ENCODE measurements at places on chromosomes 4 and X. TPM values are rescaled to one million over a fixed set of nuclear protein-coding genes. Genes with fewer than 3 reads are reported as not detected.

GRCh38 chr4:2607822-2608221 is 71.4 kb downstream of the FAM193A start:
- no peak overlapping the region for H3K27ac ChIP-seq
- H3K4me3 ChIP-seq: no peak overlapping the region

DNA sequence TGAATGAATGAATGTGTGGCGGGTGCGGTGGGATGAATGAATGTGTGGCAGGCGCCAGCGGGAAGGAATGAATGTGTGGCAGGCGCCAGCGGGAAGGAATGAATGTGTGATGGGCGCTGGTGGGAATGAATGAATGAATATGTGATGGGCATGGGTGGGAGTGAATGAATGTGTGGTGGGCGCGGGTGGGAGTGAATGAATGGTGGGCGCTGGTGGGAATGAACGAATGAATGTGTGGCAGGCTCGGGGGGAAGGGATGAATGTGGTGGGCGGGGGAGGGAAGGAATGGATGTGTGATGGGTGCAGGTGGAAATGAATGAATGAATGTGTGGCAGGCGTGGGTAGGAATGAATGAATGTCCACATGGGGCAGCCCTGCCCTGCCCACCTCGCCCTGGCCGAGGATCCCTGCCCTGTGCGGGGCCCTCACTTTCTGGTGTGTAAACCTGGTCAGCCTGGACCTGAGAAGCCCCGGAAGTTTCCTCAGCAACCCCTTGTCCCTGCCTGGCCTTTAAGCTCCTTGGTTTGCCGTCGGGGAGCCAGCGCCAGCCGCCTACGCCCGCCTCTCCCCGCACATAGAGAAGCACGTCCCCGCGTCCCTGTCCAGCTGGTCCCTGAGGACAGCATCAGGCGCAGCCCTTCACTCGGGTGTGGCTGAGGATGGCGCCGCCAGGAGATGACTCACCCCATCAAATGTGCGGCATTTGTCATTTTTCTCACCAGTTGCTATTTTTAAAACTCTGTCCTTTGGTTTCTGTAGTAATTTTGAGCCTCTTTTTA is 112.8 kb upstream of the LRPAP1 start:
- no peaks in the 10 kb centered on the region for H3K4me1 ChIP-seq
- no peak for DNase-seq
- no peak overlapping the region for H3K27ac ChIP-seq
- peaks cover 18% of the 10 kb centered on the region for H3K27me3 ChIP-seq
- H3K4me3 ChIP-seq: no peak overlapping the region

DNA sequence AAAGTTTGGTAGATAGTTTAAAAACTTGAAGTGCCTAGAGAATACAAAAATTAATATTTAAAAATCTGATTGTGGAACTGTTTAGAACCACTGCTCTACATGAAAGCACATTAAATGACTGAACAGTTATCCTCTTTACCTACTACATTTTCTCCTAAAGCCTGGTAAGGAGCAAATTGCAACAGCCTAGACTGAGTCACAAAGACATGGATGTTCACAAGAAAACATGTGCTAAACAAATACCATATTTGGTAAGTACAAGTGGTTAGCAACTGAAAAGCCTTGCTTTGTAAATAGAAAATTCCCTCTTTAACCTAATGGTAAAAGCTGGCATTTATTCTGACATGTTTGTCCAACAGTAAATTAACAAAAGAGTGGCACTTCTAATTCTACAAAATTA is 203.1 kb downstream of the FBXO8 start:
- H3K4me3 ChIP-seq: no peak overlapping the region
- H3K27ac ChIP-seq: no peak overlapping the region
- no peak for DNase-seq
- H3K4me1 ChIP-seq: no peaks in the 10 kb centered on the region
- H3K27me3 ChIP-seq: no peaks in the 10 kb centered on the region
- no peaks in the 10 kb centered on the region for H3K36me3 ChIP-seq

GRCh38 chrX:119672426-119672825 is 20.5 kb downstream of the SEPTIN6 start:
- no peak overlapping the region for H3K27ac ChIP-seq
- DNase-seq: no peak
- no peaks in the 10 kb centered on the region for H3K27me3 ChIP-seq
- no peak overlapping the region for H3K4me3 ChIP-seq
- peaks cover 21% of the 10 kb centered on the region for H3K4me1 ChIP-seq
- no peaks in the 10 kb centered on the region for H3K36me3 ChIP-seq

Gene STBD1
- polyA plus RNA-seq: not detected

Gene CD99
- polyA plus RNA-seq: 115 TPM

Gene BMX
- not detected for polyA plus RNA-seq

Gene CHRDL1
- not detected for polyA plus RNA-seq

Gene ATOH1
- polyA plus RNA-seq: not detected
